Body of pancreas (tissue), 4 donors: ENCODE measurements at places on chromosomes 2 and 18. TPM values are rescaled to one million over a fixed set of nuclear protein-coding genes. Genes with fewer than 3 reads are reported as not detected.

GRCh38 chr2:38748943-38749804, 2.0 kb downstream of the SRSF7 start:
- DNase-seq = no peak

- DNase-seq = no peak
Measured at GRCh38 chr18:13220361-13220991, 1.9 kb downstream of the LDLRAD4 start.

The SLC11A1 gene
- 3.0 TPM for total RNA-seq

The NTSR2 gene
- total RNA-seq = not detected

The TP53I3 gene
- 18.5 TPM for total RNA-seq

DNA sequence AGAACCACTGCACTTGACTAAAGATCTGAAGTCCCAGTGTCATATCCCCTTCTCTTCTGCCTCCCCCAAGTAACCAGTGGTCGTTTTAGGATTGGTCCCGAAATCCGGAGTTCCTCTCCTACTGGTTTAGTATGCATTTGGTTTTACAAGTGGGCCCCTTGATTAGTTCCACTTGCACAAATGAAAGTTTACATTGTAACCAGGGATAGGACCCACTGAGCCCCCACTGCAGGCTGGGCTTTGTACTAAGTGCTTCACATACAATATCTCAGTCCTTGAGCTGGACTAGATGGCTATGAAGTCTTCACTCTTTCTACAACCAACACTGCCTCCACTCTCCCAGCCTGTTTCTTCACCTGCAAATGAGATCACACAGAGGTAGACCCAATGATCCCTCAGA, 50.4 kb downstream of the CYRIA start:
- no peak for DNase-seq

- no peak for DNase-seq
Measured at GRCh38 chr2:234078129-234078528, 27.6 kb downstream of the SPP2 start.

DNA sequence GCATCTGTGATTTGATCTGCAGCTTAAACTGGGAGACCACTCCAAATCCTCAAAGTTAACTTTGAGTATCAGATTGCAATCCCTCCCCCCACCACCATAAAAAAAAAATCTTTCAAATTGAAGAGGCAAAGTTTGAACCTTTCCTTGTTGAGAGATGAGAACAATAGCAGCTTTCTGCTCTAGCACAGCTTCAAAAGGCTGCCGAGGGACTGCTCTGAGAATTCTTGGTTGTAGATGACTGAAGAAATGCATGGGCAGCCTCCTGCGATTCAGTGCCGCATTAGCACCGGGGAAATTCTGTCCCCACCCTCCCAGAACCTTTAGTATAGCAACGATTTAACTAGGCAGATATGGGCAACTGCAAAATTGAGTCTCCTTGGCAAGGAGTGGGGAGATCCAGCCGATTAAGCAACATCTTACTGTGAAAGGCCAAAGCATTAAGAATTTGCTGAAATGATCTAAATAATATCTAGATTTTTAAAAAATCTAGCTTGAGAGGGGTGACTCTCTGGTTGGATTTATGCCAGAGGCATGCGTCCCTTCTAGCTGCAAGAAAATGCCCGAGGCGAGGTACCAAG, 3.9 kb upstream of the SP5 start:
- DNase-seq = no peak

The TSPYL6 gene
- total RNA-seq = not detected

DNA sequence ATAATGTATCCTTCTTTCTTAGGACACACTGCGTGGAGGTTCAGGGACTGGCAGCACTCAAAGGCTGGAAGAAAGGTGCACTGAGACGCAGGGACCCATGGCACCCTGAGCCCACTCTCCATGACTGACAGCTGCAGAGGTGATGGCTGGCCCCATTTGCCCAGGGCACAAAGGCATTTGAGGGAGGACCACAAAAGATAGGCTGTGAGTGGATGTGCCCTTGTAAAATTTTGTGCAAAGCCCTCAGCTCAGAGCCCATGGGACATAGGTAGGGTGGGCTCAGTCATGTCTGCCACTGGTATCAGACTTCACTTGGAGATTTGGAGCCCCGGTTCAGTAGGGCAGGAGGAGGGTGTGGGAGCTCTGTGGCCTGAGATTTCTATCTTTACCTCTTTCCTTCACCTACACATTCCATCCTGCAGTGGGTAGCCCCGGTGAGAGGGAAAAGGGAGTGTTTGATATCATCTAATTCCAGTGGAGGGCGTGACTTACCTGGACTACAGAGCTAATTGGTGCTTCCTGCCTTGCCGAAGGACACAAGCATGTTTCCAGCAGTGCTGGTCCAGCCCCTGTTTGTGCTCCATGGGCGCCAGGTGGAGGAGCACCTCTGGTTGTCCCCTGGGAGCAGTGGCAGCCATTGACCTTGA, 312.2 kb downstream of the EN1 start:
- DNase-seq = no peak

- no peak for DNase-seq
Measured at GRCh38 chr2:103898561-103898960, 955.4 kb upstream of the POU3F3 start.

GRCh38 chr2:133266926-133267590, 301.2 kb downstream of the NCKAP5 start:
- no peak for DNase-seq

DNA sequence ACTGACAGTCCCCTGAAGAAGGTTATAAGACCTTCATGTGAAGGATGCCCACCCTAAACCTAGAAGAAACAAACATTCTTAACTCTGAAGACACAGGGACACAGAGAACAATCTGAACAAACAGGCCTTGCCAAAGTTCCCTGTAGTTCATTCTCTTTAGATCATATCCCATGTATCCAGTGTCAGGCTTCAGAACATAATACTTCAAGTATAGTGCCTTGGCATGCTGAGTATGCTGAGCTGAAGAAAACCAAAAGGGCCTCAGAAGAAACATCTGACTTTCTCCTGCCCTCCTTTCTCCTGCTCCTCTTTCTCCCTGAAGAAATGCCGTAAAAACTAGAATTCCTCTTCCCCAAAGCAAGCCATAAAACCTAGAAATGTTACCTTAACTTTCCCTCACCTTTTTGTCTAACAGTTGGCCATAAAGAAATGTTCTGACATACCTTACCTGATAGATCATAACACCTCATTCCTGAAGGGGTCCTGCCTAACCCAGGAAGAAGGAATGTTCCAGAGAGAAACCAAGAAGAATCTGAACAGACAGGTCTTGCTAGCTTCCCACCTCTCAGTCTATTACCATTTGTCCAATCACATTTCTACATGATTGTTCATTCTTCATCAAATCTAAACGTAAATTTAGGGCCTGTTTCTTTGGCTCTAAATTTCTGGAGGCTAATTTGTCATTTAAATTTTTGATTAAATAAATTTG, 160.1 kb upstream of the ZC3H15 start:
- no peak for DNase-seq

The MC5R gene
- not detected for total RNA-seq

DNA sequence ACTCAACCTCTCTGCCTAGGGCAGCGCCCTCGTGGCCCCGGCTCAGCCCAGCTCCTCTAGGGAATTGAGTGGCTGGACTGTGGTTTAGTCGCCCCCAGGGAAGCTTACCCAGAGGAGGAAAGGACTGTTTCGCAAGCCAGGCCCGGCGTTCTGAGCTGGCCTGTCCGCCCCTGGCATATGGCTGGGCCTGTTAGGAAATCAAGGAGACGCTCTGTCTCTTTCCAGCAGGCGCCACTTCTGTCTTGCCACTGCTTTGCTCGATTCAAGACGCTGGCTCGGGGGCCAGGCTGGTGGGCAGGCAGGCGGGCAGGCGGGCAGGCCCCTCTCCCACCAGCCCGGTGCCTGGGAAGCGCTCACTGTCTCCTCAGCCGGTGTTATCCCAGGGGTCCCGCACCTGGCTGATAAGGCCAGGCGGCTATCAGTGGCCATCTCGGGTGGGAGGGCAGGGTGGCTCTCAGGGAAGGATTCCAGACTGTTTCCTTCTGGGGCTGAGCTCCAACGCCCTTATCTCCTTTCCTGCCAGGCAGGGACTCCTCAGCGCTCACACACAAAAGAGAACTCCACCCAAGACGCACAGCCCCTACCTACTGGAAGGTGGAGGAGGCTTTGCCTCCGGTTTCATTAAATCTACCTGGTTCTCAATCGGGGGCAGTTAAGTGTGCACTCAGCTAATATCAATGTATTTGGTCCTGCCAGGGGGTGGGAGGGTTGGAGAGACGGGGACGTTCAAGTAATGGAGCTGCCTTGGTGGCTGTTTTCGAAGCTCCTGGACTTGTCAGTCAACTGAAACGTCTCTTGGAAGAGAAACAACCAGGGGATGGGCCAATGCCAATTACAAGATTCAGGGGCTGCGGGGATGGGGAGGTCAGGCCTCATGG, 109.1 kb downstream of the SMAD7 start:
- DNase-seq = peak; percentile 26
